ENCODE measurements at places on chromosomes 6 and 20.

GRCh38 chr6:56297022-56297989 lies 49.9 kb upstream of the COL21A1 start:
- no peak for DNase-seq

DNA sequence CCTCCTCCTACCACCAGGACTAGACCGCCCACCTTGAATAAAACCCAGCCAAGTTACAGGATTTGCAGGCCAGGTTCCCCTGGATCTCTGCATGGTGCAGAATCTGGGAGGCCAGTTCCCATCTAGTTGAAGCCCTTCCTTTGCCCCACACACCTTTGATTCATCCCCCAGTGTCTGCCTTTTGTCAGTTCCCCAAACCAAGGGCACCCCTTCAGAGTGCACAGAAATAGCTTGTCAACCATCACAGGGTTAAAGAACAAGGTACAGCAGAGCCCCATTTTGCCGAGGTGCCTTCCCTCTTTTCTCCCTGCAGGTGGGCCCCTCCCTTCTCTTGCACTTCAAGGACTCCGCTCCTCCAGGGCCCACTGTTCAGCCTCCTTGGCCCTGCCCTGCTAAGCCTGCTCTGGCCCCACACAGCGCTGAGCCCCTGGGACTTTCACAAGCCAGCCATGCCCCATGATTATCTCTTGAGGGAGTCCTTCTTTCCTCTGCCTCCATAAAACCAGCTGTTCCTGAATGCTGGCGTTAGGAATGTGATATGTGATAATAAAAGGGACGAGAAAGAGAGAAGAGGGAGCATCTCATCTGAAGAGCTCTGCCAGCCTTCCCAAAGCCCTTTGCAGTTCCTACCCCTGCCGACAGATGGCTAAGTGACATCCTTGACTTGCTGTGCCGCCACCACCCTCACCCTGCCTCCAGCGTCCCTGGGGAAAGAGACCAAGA lies 280.3 kb downstream of the CDC5L start:
- DNase-seq: no peak

DNA sequence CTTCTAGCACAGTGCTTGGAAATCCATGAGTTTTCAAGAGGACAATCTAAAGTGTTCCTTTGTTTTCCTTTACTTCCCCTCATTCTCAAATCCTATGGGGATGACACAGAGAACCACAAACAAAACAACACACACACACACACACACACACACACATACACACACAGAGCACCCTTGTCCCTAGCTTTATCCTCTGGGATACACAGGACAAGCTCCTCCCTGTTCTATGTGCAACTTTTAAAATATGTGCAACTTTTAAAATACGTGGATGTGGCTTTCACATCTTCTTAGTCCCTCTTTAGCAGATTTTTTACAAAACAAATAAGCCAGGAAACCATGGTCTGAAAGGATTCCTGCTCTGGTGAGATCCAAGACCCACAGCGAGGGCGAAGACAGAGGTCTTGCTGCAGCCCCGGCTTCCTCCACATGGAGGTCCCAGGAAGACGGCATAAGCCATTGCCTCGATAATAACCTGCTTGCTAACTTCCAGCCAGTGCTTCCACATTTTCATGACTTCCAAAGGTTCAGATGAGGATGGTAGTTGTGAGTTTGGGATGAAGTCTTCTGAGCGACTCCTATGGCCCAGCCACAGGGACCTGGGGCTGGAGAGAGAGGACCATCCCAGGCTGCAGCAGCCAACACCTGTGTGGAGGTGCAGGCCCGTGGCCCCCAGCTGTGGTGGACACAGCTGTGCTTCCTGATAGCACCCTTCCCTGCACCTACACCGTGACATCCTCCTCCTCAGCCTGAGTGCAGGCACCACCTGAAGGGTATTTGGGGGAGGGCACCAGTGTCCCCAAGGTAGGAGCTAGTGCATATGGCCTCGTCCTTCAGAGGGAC lies 62.8 kb upstream of the CD93 start:
- no peak for DNase-seq

- DNase-seq: no peak
These were observed 84.4 kb downstream of the BACH2 start for GRCh38 chr6:90212274-90212673.

DNA sequence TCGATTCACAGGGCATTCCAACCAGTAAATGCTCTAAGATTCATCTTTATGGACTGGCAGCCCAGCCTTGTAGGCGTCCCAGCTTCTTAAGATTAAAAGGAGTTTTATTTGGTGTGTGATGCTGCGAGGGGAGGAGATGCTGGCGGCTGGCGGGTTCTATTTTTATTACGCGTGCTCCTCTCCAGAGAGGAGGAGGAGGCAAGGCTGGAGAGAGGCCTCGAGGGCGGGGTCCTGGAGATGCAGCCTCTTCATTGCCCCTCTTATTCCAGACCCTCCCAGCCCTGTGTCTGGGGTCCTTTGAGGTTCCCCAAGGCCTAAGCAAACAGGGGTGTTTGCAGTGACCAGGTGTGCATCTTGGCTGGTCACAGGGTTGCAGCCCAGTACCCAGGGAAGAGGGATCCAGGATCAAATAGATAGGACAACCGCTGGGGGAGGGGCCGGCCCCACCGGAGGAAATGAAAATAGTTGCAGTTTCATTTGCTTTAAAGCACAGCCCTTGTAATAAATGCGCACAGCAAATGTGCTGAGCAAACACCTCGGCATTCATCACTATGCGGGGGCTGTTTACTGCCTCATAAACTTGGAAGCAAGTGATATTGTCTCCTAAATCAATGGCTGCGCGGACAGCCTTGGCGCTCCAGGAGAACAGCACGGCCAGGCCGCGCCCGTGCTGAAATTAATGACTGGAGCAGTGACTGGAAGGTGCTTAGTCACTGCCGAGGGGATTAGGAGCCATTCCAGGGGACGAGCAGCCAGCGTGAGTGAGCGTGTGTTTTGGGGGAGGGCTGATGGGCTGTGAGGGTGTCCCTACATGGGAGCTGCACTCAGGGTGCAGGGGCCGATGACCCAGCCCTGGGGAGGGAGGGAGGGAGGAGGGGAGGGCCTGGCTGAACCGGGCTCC lies 83.0 kb downstream of the TMEM242 start:
- no peak for DNase-seq

- DNase-seq: no peak
These were observed 64.4 kb downstream of the UBE2V1 start for GRCh38 chr20:50048420-50049166.
